ENCODE measurements at places on chromosomes 1 and 21.
A peak's percentile ranks its signal among the peaks of the same experiment; 100 is the strongest.

DNA sequence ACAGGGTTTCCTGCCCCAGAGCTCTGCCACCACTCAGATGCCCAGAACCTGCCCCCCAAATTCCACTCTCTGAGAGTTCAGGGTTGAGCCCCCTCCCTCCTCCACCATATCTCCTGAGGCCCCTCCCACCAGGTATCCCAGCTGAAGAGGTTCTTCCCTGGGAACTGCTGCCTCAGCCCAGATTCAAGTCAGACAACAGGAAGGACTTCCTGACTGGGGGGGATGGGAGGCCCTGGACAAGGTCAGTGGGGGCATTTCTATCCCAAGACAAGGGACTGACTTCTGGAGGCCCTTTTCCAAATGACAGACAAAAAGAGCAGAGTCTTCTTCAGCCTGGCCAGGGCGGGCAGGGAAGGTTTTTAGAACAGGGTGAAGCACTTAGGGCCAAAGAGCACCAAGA is 24.1 kb upstream of the TENT5B start:
- DNase-seq, result no peak

GRCh38 chr1:55604179-55604578 is 389.0 kb upstream of the USP24 start:
- no peak for DNase-seq

DNA sequence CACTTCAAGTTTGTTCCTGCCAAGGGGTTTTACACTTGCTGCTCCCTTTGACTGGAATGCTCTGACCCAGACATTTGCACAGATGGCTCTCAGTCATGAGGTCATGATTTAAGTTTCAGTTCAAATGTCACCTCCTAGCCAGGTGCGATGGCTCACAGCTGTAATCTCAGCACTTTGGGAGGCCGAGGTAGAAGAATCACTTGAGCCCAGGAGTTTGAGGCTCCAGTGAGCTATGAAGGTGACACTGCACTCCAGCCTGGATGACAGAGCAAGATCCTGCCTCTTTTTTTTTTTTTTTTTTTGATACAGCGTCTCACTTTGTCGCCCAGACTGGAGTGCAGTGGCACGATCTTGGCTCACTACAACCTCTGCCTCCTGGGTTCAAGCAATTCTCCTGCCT is 4.5 kb upstream of the ZMYM4 start:
- no peak for DNase-seq

DNA sequence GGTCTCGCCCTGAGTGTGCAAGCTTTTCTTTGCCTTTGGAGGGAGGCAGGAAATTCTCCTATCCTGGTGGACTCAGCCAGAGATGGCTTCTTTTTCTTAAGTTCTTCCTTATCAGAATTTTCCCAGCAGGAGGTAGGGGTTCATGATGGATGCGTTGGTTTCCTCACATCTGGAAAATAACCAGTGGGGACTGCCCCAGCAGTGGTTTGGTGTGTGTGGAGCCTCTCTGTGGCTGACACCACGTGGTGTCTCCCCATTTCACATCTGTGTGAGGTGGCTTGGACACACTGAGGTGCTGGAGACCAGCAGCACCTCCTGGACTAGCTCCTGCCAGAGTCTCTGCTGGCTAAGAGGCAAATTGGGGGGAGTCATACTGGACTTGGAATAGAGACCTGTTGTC is 32.6 kb downstream of the B3GALT5 start:
- DNase-seq, result no peak

DNA sequence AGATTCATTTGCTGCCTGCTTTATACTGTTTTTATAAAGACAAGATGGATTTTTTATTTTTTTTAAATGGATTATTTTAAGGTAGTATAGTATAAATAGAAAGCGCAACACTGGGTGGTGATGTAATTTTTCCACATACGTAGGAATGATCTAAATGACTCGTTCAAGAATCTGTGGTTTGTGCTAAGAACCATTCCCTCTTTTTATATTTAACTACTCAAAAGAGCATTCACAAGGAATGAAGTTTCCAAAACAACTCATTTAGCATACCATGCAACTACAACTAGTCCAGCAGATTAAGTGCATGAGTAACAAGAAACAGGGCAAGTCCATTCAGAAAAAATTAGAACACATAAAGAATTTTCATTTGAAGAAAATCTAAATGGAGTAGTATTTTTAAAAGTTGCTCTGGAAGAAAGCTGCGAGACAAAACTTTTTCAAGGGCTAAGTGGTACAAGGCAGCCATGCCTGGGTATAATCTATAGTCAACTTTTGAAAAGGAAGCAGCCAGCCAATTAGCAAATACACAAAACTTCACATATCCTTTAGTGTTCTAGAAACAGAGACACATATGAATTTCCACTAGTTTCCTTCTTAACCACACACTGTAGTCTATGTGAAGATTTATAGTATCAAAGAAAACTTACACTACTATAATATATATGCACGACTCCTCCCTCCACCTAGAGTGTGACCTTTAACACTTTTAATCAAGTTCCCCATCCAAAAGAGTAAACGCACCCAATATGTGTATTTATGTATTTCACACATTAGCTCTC is 23.4 kb downstream of the GTF2B start:
- no peak for DNase-seq

- DNase-seq, result no peak
Observed at GRCh38 chr1:159977364-159978106, 23.5 kb upstream of the SLAMF9 start.

DNA sequence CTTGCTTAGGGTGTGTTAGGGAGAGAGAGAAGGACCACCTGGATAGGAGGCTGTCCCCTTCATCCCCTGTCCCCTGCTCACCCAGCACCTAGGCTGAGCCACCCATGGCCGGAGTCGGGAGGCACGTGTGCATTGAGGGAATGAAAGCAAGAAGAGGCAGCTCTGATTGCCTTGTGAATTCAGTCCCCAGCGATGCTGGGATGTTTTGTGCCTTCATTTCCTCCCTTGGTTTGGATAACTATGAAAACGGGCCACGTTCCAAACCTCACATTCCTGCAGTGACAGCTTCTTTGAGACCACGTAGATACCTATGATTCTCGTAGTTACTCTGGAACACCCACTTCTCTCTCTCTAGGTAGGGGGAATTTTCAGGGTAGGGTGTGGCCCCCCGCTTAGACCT is 67.1 kb downstream of the MAN1C1 start:
- DNase-seq, result no peak

DNA sequence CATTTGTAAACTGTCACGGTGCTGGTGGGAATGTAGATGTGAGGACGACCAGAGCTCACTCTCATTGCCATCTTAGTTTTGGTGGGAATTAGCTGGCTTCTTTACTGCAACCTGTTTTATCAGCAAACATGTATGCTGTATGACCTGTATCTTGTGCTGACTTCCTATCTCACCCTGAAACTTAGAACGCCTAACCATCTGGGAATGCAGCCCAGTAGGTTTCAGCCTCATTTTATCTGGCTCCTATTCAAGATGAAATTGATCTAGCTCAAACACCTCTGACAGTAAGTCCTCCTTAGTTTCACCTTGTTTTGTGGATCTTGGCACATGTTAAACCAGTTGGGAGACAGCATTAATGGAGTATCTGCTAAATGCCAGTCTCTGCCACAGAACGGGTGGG is 174.6 kb downstream of the HLX start:
- no peak for DNase-seq

DNA sequence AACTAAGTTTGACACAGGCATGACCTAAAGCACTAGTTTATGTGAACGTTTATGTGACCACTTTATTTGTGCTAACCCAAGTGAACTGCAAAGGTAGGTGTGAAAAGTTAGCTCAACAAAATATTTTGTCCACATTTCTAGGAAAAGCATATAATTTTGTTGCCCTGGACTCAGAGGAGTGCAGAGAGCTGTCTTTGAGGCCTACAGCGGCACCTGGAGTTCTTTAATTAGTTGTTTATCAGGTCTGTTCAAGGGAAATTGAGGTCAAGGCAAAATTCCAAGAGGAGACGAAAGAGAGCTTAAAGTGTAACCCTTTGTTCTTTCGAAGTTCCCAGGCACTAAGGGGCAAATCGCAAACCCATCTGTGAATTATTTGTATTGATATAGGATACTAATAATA is 1.3 kb downstream of the GIPC2 start:
- DNase-seq, result no peak

- DNase-seq, result no peak
Observed at GRCh38 chr1:36346741-36347370, 23.4 kb upstream of the EVA1B start.

DNA sequence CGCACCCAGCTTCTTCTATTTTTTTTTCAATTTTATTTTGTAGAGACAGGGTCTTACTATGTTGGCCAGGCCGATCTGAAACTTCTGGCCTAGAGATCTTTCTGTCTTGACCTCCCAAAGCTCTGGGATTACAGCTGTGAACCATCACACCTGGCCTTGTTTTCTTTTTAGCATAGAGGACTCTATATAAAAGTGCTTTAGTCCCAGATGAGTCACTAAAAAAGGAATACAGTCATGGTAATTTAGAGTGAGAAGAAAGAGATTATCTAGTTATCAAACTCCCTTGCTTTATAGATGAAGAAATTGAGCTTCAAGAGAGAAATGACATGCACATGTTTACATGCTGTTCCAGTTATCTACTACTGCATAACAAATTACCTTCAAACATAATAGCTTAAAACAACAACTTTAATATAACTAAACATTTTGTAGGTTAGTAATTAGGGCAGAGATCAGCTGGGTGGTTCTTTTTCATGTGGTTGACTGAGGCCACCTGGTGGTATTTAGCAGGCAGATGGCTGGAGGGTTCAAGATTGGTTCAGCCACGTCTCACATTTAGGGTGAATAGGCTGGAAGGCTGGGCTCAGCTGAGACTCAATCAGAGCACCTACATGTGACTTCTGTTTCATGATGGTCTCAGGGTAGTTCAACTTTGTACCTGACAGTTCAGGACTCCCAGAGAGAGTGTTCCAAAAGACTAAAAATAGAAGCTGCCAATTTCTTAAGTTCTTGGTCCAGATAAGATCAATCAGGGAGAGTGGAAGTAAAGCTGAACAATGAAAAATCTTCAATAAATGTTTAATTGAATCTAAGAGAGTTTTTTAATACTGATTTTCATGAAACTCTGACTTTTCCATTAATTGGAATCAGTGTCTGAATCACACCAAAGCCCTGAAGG is 16.9 kb upstream of the MTF2 start:
- no peak for DNase-seq

DNA sequence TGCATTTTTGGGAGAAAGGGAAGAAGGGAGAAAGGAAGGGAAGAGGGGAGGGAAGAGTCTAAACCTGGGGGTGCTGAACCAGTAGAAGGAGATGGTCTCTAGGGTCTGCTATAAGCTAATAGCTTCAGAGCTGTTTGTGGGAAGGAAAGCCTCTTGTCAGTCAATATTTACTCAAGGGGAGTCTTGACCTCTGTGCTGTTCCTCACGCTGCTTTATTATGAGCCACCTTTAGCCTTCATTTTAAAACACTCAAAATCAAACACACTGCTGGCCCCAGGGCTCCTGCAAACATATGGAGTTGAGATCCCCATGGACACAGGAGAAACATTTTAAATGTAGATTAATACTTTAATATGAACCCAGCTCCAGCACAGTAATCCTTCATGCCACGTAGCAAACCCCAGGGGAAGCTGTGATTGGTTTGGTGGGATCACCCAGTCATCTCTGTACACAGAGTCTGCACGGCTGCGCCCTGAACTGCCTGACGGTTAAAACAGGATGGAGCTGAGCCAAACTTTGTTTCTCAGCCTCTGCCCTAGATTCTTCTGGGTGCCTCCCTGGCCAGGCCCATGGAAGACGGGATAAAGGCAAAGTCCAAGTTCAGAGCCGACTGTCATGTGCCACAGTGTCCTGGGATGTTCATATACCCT is 40.2 kb upstream of the VWA5B1 start:
- DNase-seq, result peak; percentile 5

DNA sequence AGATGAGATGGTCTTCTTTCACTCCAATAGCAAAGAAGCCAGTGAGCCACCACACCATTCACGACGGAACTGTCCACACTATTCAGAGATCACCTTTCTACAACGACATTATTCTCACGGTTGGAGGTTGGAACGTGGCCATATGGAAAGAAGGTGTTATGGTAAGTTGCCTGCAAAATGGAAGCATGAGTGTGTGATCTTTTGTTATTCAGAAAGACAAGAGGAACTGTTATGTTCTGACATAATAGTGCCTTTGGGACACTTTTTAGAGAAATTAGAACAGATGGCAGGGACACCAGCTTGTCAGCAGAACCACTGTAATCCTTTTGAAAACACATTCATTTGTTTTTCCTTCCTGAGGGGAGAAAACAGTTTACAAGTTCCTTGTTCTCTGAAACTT is 75.8 kb upstream of the MCOLN3 start:
- DNase-seq, result no peak

DNA sequence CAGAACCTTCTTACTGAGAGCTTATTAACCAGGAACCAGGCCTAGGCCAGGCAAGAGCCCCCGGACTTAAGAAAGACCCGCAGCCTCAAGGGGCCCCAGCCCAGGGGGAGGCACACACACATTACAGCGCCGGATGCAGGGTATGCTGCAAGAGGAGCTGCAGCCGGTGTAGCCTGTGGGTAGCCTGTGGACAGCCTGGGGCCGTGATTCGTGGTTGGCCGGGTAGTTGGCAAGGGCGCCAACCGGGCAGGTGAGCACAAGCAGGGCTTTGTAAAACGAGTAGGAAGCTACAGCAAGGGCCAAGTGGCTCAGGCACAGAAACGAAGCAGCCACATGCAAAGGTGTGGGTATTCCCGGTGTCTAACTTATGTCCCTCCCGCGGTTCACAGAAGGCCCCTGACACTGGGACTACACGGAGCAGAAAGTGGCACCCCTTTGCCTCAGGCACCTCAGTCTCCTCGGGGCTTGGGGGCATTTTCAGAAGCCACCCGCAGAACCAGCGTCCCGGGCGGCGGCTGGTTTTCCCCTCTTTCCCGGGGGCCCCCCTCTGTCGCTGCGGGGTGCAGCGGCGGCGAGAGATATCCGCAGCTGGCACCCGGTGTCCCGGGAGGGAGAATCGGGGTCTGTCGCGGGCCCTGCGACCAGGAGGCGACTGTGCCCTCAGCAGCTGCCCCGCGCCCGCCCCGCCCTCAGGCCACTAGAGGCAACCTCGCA is 40.8 kb downstream of the KIAA1614 start:
- DNase-seq, result no peak

DNA sequence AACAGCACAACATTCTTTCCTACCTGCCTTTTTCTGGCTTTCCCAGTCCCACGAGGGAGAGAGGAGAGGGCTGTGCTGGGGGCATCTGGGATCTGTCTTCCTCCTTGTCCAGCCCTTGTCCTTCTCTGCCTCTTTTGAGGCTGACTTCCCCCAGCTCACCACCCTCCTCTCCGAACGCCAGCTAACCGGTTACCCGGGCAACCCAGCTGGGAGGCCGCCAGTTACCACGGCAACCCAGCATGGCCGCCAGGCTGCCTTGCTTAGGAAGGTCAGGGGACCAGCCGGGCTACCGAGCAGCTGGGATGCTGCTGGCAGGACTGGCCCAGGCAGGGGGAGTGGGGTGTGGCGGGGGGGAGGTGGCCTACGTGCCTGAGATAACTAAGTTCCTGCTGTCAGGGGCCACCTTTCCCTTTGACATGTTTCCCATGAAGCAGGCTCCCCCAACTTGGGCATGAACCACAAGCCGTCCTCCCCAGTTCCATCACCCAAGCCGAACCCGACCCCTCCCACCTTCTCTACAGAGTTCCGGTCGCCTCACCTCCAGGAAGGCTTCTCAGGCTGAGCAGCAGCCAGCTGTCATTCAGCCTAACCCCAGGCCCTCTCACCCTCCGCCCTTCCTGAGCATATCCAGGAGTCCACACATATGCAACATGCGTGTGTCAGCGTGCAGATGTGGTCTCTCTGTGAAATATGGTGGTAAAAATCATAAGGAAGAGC is 8.7 kb downstream of the PLEKHA6 start:
- no peak for DNase-seq
